Activated T-cell treated with anti-CD3 and anti-CD28 coated beads, Interleukin-2, amount 50 U/mL, for 72 hours (primary cell): ENCODE measurements at places on chromosomes 2 and 18. TPM values are rescaled to one million over a fixed set of nuclear protein-coding genes. Genes with fewer than 3 reads are reported as not detected.

- no peak overlapping the region for H3K4me3 ChIP-seq
- peaks cover 30% of the 10 kb centered on the region for H3K27me3 ChIP-seq
- no peaks in the 10 kb centered on the region for H3K36me3 ChIP-seq
- no peaks in the 10 kb centered on the region for H3K4me1 ChIP-seq
- DNase-seq, result no peak
- no peak overlapping the region for H3K27ac ChIP-seq
Observed at GRCh38 chr2:181937473-181937872, 45.9 kb downstream of the ITPRID2 start.

DNA sequence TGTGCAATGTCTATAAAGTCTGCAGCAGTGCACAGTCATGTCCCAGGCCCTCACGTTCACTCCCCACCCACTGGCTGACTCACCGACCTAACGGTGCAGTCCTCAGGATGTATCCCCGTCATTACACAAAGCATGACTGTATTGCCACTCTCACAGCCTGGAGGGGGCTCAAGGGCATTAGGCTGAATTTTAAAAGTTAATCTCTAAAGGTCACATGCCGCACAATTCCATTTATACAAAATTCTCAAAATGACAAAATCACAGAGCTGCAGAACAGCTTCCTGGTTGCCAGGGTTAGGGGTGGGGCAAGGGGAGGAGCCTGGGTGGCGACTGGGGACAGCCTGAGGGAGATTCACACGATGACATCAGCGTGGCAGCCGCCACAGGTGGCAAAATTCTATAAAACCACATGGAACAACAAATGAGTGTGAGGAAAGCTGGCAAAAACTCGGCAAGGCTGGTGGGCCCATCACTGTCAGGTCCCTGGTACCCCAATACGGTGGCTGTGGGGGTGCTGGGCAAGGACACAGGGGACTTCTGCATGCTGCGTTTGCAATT lies 97.6 kb downstream of the NDUFA10 start:
- H3K4me3 ChIP-seq, result peak overlapping the region; percentile 84
- DNase-seq, result peak; percentile 80
- peaks cover 24% of the 10 kb centered on the region for H3K4me1 ChIP-seq
- peak overlapping the region; percentile 13 for H3K27ac ChIP-seq
- no peaks in the 10 kb centered on the region for H3K27me3 ChIP-seq

DNA sequence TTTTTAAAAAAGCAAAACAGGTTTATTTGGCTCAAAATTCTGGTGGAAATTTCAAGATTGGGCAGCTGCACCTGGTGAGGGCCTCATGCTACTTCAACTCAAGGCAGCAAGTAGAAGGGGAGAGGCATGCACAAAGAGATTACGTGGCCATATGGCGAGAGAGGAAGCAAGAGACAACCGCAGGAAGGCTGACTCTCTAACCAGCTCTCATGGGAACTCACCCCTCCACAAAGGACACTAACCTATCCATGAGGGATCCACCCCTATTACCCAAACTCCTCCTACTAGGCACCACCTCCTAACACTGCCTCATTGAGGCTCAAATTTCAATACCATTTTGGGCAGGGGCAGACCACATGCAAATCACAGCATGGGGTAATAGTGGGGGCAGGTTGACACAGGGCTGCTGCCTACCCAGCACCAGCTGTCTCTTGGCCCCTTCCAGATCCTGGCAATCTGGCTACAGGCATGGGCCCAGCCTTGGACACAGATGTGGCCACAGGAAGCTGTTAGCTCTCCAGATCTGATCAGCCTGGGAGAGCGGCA lies 2.0 kb upstream of the CAPN10 start:
- H3K27me3 ChIP-seq, result no peaks in the 10 kb centered on the region
- peaks cover 2% of the 10 kb centered on the region for H3K36me3 ChIP-seq
- DNase-seq, result no peak
- peaks cover 61% of the 10 kb centered on the region for H3K4me1 ChIP-seq
- no peak overlapping the region for H3K27ac ChIP-seq

DNA sequence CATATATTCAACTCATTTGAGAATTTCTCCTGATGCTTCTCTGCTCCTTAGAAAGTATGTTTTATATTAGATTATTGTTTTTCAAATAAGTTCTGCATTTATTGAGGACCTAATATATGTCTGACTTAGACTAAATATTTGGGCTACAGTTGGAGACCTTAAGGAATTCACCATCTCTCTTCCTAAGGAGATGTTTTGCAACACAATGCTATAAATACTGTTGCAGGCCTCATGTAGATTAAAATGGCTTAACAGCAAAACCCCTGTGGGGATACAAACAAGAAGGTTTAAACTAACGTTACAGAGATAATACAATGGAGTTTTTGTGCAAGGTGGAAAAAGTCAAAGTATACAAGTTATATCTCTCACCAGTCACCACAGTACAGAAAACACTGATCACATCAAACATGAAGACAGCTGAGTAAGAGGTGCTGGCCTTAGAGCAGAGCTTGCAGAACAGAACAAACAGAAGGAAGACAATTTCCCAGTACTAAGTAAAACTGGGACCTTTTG lies 20.1 kb upstream of the BMPR2 start:
- H3K27me3 ChIP-seq, result no peaks in the 10 kb centered on the region
- H3K27ac ChIP-seq, result no peak overlapping the region
- H3K36me3 ChIP-seq, result no peaks in the 10 kb centered on the region
- no peak for DNase-seq
- no peak overlapping the region for H3K4me3 ChIP-seq

- no peaks in the 10 kb centered on the region for H3K27me3 ChIP-seq
- no peak for DNase-seq
- H3K36me3 ChIP-seq, result no peaks in the 10 kb centered on the region
- H3K4me3 ChIP-seq, result no peak overlapping the region
Observed at GRCh38 chr2:41151746-41152145, 699.9 kb upstream of the SLC8A1 start.

GRCh38 chr2:164826293-164827243 lies 15.1 kb downstream of the COBLL1 start:
- peak overlapping the region; percentile 75 for H3K27ac ChIP-seq
- H3K4me3 ChIP-seq, result no peak overlapping the region
- H3K27me3 ChIP-seq, result no peaks in the 10 kb centered on the region

- H3K4me1 ChIP-seq, result no peaks in the 10 kb centered on the region
- H3K36me3 ChIP-seq, result no peaks in the 10 kb centered on the region
- no peak overlapping the region for H3K4me3 ChIP-seq
Observed at GRCh38 chr2:122704109-122704563, 948.7 kb downstream of the TSN start.

DNA sequence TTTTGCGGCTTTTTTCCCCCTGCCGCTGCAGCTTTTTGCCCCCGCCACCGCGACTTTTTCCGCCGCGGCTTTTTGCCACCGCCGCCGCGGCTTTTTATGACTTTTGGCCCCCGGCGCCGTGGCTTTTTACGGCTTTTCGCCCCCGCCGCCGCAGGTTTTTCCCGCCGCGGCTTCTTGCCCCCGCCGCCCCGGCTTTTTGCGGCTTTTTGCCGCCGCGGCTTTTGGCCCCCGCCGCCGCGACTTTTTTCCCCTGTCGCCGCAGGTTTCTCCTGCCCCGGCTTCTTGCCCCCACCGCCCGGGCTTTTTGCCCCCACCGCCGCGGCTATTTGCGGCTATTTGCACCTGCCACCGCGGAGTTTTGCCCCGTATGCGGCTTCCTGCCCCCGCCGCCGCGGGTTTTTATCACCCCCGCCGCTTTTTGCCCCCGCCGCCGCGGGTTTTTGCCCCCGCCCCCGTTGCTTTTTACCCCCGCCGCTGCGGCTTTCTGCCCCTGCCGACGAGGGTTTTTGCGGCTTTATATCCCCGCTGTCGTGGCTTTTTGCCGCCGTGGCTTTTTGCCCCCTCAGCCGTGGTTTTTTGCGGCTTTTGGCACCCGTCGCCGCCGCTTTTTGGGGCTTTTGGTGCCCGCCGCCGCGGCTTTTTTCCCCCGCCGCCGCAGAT lies 2750.9 kb downstream of the RPIA start:
- H3K27me3 ChIP-seq, result peaks cover 20% of the 10 kb centered on the region
- H3K36me3 ChIP-seq, result peaks cover 7% of the 10 kb centered on the region
- no peak overlapping the region for H3K27ac ChIP-seq
- peak overlapping the region; percentile 14 for H3K4me3 ChIP-seq
- no peak for DNase-seq
- no peaks in the 10 kb centered on the region for H3K4me1 ChIP-seq

- no peaks in the 10 kb centered on the region for H3K4me1 ChIP-seq
- no peaks in the 10 kb centered on the region for H3K36me3 ChIP-seq
- no peak overlapping the region for H3K27ac ChIP-seq
- H3K4me3 ChIP-seq, result no peak overlapping the region
- DNase-seq, result no peak
Observed at GRCh38 chr2:199189229-199189628, 268.5 kb downstream of the SATB2 start.

GRCh38 chr2:67399831-67400489 lies 2.8 kb downstream of the ETAA1 start:
- peak overlapping the region; percentile 8 for H3K27ac ChIP-seq
- H3K4me1 ChIP-seq, result peaks cover 28% of the 10 kb centered on the region
- no peak for DNase-seq
- peaks cover 11% of the 10 kb centered on the region for H3K36me3 ChIP-seq

DNA sequence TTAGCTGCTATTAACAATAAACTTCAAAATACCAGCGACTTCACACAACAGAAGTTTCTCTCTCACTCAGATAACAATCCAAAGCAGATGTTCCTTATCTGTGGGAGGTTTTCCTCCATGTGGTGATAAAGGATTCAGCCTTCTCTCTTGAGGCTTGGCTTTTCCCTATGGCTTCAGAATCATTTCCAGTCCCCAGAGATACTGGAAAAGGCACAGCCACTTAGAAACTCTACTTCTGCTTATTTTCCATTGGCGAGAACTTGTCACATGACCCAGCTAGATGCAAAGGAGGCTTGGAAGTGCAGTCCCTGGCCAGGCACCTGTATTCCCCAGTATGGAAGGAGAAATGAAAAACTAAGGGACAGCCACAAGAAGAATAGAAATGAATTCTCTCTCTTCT lies 344.8 kb downstream of the MTX2 start:
- H3K36me3 ChIP-seq, result no peaks in the 10 kb centered on the region
- no peak overlapping the region for H3K4me3 ChIP-seq
- H3K4me1 ChIP-seq, result no peaks in the 10 kb centered on the region

- no peak for DNase-seq
- H3K36me3 ChIP-seq, result no peaks in the 10 kb centered on the region
- no peaks in the 10 kb centered on the region for H3K4me1 ChIP-seq
- no peak overlapping the region for H3K4me3 ChIP-seq
- H3K27me3 ChIP-seq, result peaks cover 37% of the 10 kb centered on the region
Observed at GRCh38 chr2:54716375-54716774, 7.1 kb upstream of the EML6 start.

DNA sequence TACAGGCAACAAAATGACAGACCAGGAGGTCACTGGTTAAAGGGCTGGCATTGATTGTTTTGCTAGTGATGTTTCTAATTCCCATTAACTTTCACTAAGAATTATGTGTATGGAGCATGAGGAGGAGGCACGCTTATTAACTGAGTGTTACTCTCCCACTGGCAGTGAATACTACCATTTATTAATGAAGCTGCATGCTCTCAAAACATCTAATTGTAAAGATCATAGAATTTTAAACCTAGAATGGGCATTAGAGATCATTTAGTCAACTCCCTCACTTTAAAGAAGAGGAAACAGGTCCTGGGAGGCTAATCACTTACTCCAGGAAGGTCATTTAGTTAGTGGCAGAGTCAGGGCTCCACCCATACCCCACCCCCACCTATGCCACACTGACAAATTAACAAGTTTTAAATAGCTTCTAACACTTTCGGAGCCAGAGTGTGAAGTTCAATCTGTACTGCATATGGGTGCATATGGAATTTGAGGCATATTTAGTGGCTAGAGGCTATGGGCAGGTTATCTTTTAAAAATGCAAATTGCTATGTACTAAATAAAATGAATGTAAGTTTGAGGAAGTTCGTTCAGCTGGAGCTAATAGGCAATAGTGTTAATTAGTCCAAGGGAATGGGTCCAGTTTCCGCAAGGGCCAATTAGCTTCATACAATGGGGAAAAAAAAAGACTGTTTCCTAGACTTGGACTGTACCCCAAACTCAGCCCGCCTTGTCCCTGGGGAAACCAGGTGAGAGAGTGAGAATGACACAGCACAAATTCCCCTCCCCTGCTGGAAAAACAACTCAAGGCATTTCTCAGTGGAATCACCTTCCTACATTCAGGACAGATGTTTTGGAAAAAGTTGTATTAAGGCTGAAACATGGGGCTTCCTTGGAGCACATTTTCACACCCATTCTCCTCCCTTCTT lies 178.8 kb downstream of the ICOS start:
- H3K27me3 ChIP-seq, result peaks cover 6% of the 10 kb centered on the region
- H3K4me3 ChIP-seq, result no peak overlapping the region
- peaks cover 40% of the 10 kb centered on the region for H3K4me1 ChIP-seq
- H3K27ac ChIP-seq, result no peak overlapping the region
- no peaks in the 10 kb centered on the region for H3K36me3 ChIP-seq
- DNase-seq, result no peak

TCF4 gene
- total RNA-seq, result 2.4 TPM
